ENCODE measurements at places on chromosomes 2 and 18. TPM values are rescaled to one million over a fixed set of nuclear protein-coding genes. Genes with fewer than 3 reads are reported as not detected.

DNA sequence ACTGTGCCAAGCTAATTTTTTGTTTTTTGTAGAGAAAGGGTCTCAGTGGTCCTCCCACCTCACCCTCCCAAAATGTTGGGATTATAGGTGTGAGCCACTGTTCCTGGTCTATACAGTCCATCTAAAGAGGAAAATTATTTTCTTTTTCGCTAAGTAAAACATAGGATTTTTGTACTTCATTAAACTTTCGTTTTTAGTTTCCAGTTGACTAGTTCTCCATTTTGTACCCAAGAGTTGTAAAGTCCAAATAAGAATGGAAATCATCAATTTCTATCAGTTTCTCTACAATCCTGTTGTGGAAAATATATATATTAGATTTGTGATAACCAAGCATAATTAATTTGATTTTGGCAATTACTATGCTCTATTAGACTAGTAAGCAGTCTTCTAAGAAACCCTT is 156.4 kb downstream of the BABAM2 start:
- no peaks in the 10 kb centered on the region for H3K36me3 ChIP-seq
- no peak overlapping the region for H3K4me3 ChIP-seq
- no peaks in the 10 kb centered on the region for H3K4me1 ChIP-seq

- H3K27ac ChIP-seq, result no peak overlapping the region
- no peaks in the 10 kb centered on the region for H3K36me3 ChIP-seq
- H3K4me3 ChIP-seq, result no peak overlapping the region
- DNase-seq, result no peak
- H3K27me3 ChIP-seq, result peaks cover 5% of the 10 kb centered on the region
These were observed 519.1 kb downstream of the RNF144A start for GRCh38 chr2:7436096-7436906.

- no peak for DNase-seq
- no peaks in the 10 kb centered on the region for H3K27me3 ChIP-seq
- H3K4me3 ChIP-seq, result no peak overlapping the region
- H3K27ac ChIP-seq, result no peak overlapping the region
These were observed 28.5 kb upstream of the ACTR2 start for GRCh38 chr2:65199166-65199565.

PTPRN gene
- total RNA-seq, result 0.09 TPM

CLEC4F gene
- total RNA-seq, result 0.09 TPM

- peaks cover 8% of the 10 kb centered on the region for H3K4me1 ChIP-seq
- DNase-seq, result no peak
- no peaks in the 10 kb centered on the region for H3K27me3 ChIP-seq
- peak overlapping the region; percentile 88 for H3K4me3 ChIP-seq
These were observed 680 bp downstream of the ASNSD1 start for GRCh38 chr2:189661957-189662321.

- H3K4me3 ChIP-seq, result no peak overlapping the region
- peaks cover 13% of the 10 kb centered on the region for H3K4me1 ChIP-seq
- H3K27me3 ChIP-seq, result no peaks in the 10 kb centered on the region
- no peak overlapping the region for H3K27ac ChIP-seq
- H3K36me3 ChIP-seq, result no peaks in the 10 kb centered on the region
These were observed 103.3 kb downstream of the ALK start for GRCh38 chr2:29817801-29818680.

SLC8A1 gene
- 36.8 TPM for total RNA-seq

TIGD1 gene
- total RNA-seq, result 5.1 TPM

GRCh38 chr18:74819433-74820059 is 221.9 kb downstream of the ZNF407 start:
- no peaks in the 10 kb centered on the region for H3K27me3 ChIP-seq
- no peak overlapping the region for H3K4me3 ChIP-seq
- H3K4me1 ChIP-seq, result peaks cover 4% of the 10 kb centered on the region
- H3K36me3 ChIP-seq, result no peaks in the 10 kb centered on the region
- DNase-seq, result no peak

DNA sequence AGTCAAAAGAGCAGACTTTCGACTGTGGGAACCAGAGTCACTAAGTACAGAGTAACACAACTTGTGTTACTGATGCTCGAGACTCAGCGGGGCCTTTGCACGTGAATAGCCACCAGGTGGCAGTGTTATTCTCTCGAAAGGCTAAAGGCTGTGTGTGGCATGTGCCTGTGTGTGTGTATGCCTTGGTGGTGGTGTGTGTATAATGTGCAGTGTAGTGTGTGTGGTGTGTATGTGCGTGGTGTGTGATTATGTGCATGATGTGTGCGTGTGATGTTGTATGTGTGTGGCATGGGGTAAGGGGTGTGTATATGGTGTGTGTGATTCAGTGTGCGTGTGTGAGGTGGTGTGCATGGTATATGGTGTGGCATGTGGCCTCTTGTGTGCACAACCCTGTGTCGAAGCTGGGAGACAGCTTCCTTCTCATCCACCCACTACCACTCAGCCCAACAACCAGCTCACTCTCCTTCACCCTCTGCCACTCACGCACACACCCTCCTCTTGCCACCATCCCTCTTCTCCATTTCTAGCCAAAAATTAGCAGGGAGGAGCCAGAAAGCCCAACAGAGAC is 83.0 kb upstream of the ZNF532 start:
- peaks cover 2% of the 10 kb centered on the region for H3K27me3 ChIP-seq
- no peaks in the 10 kb centered on the region for H3K36me3 ChIP-seq
- no peak overlapping the region for H3K27ac ChIP-seq
- peaks cover 19% of the 10 kb centered on the region for H3K4me1 ChIP-seq
- no peak overlapping the region for H3K4me3 ChIP-seq
- peak; percentile 89 for DNase-seq
